AG04450 (cell line): ENCODE measurements at places on chromosomes 1 and 21.

GRCh38 chr1:19061343-19061742, 104.9 kb upstream of the IFFO2 start:
- no peak for DNase-seq

DNA sequence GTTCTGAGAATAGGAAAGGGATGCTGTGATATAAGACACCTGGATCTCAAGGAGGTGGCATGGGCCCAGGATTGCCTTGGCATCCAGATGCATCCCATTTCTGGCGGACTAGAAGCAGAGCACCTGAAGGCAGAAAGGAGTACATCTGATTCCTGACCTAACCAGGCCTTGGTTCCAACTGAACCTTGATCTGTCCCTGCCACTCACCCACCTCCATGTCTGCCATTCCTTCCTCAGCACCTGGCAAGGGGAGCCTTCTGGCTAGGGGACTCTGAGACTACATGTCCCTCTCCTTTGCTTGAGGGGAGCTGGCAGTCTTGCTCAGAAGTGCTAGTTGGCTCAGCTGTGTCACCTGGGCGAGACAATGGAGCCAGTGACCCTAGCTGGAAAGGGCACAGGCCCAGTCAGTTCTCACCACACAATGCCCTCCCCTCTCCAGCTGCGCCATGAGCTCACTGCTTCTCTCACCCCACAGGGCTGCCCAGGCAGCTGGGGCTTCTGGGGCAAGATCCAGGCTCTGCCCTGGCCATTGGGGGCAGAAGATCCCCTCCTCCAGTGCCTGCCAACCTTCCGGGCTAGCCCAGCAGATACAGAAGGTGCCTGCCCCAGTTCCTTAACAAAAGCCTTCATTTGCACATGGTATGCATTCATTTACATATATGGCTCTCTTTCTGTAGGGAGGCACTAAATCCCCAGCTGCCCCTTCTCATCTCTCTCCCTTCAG, 2.9 kb downstream of the IGSF8 start:
- no peak for DNase-seq

DNA sequence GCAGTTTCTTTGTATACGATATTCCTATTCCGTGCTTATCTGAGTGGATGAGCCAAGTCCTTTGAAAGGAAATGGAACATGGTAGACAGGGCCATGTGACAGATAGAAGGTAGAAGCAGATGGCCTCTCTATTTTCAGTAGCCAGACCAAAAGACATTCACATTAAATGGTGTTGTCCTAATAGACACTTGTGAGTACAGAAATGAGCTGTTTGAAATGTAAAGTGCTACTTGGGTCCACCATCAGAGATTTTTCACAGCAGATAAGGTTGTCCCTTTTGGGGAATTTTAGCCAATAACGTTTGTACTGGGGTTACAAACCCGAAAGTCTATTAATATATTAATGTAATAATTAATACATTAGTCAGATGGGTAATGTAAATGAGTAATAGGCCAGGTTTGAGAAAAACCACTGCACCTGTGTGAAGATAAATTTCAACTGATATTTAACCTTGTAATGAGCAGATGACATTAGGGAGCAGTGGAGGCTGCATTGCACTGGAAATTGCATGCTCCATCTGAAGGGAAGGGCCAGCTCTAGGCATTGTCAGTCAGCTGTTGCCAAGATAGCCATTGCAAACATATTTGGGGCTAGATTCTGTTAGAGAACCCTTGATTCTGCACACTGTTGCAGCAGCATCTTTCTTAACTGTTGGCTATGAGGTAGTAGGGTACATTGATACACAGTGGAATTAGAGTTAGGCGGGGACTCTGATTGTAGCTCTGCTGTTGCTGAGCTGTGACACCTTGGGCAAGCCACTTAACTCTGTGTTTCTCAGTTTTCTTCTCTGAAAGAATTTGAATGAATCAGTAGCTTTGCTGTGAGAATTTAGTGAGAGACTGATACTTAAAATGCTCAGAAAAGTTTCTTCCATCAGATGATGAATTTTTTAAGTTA, 43.8 kb downstream of the FGGY start:
- no peak for DNase-seq

DNA sequence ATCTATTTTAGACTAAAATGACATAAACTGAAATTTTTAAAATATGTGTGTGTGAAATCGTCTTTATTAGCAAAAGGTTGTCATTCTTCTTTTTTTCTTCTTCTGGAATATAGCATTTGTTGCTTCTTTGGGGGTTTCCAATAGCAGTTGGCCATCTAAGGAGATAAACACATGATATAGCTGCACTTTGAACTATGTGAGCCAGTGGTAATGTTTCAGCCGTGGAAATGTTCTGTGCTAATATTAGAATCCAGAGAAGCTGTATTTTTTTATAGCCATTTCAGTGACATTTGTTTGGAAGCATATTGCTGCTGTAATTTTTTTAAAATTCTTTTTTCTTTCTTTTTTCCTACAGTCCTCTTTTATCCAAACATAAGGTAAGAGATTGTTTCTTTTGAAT, 75.1 kb downstream of the CNST start:
- no peak for DNase-seq
